Activated naive CD4-positive, alpha-beta T cell treated with anti-CD3 and anti-CD28 coated beads for 36 hours (primary cell): ENCODE measurements at places on chromosomes 3 and 15.

- no peak for DNase-seq
These were observed 296.6 kb downstream of the TLE3 start for GRCh38 chr15:69801144-69801543.

- no peak for DNase-seq
These were observed 52.8 kb downstream of the FAM43A start for GRCh38 chr3:194738254-194739093.

DNA sequence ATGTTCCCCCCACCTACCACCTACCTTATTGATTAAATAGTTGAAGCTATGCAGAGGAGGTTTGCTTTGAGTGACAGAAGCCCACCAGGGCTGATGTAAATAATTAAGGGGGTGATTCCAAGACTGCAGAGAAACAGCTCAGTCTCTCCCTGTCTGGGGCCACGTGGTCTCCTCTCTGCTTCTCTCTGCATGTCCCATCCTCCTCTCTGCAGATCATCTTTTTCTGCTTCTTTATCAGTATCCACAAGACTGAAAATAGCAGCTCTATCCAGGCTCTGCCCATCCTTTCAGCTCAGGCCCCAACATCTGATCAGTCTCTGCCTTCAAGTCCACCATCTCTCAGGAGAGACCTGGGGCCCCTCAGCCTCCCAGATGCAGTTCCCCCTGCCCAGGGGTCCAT lies 110.8 kb downstream of the ANP32A start:
- no peak for DNase-seq

DNA sequence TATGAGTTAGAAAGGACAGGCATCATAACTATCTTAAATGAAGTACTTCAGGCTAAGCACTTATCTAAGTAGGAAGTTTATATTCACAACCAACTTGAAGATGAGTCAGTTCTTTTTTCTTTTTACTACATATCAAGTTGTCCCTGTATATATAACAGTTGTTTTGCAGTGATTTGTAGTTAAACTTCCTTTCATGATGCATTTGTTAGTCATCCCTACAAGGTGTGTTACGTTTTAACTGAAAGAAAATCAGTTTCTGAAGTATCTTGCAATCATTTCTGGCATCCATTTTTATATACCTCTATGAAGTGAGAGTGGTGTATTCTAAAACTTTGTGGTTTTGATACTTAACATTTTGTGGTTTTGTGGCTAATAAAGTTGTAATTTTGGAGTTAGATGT lies 46.1 kb downstream of the ZFAND6 start:
- no peak for DNase-seq

DNA sequence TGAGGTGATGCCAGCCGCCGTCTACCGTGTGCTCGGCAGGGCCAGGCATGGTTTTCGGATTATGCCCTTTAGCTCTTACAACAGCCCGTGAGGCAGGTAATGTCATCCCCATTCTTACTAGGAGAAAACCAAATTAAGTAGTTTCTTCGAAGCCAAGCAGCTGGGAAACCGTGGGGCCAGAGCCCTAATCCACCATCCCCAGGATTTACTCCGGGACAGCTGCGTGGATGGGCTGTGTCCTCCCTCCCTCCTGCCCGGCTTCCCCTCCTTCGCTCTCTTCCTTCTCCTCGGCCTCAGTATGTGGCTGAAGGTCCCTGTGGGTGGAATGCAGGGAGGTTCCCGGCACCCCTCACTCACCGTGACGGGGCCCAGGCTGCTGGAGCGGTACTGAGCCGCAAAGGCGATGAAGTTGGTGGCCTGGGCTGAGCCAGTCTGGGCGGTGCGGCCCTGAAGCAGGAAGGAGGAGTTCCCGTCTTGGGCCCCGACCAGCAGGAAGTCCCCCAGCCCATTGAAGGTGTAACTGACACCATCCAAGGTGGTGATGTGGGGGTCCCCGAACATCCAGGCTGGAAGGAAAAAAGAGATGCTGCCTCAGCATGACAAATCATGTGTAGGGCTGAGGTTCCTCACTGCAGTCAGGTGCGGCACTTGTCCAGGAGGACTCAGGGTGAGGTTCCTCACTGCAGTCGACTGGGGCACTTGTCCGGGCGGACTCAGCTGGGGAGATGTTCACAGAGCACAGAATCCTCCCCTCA lies 42.5 kb downstream of the MUC20 start:
- no peak for DNase-seq

DNA sequence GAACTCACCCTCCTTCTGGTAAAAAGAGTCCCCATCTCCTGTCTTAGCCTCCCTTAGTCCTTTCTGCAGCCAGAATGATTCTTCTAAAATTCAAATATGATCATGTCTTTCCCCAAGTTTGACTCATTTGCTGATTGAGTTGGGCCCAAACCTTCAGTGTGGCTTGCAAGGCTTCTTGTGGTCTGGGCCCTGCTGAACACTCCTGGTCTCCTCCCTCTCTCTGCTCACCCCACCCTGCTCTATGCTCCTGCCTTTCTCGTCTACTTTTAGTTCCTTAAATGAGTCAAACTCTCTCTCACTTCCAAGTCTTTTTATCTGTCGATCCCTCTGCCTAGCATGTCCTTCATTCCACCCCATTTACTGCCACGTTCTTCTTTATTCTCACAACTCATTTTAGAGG lies 72.6 kb downstream of the CCR1 start:
- DNase-seq, result no peak

DNA sequence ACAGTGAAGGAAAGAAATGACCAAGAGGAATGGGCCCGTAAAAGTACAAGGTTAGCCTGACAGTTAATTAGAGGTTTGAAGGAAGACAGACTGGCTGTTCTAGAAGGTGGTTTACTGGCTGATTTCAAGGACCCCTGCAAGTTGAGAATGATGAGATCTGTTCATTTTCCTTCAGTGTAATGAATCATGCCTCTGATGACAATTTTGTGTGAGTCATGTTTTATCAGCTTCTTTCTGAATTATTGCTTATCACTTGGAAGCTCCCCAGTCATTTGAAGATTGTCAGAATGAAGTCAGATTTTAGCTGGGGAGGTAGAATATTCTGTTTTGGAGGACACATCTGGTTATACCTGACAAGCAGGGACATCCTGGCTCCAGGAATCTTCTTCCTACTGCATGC lies 50.6 kb downstream of the DRD3 start:
- no peak for DNase-seq

- DNase-seq, result no peak
These were observed 64.4 kb downstream of the SLMAP start for GRCh38 chr3:57820479-57820878.

- no peak for DNase-seq
These were observed 7.4 kb upstream of the PCOLCE2 start for GRCh38 chr3:142896201-142896755.

GRCh38 chr3:160722331-160722730 lies 33.7 kb upstream of the PPM1L start:
- DNase-seq, result no peak

DNA sequence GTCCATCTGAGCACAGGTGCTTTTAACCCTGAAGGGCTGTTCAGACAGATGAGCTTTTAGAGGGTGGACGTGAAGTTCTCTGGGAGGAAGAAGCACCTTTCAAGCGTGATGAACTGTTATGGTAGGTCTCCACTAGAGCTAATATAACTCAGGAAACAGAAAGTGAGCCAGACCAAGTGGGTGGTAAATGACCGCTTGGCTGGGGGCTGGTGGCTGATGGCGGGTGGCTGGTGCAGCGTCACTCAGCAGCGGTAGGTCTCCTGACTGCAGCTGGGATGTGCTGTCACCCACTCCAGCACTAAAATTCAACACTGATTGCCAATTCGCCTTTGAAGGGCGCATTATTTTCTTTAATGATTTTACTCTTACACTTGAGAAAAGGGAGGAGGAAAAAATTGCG lies 31.2 kb upstream of the LACTB start:
- DNase-seq, result no peak

- DNase-seq, result no peak
These were observed 943 bp upstream of the PCSK6 start for GRCh38 chr15:101490408-101490891.

DNA sequence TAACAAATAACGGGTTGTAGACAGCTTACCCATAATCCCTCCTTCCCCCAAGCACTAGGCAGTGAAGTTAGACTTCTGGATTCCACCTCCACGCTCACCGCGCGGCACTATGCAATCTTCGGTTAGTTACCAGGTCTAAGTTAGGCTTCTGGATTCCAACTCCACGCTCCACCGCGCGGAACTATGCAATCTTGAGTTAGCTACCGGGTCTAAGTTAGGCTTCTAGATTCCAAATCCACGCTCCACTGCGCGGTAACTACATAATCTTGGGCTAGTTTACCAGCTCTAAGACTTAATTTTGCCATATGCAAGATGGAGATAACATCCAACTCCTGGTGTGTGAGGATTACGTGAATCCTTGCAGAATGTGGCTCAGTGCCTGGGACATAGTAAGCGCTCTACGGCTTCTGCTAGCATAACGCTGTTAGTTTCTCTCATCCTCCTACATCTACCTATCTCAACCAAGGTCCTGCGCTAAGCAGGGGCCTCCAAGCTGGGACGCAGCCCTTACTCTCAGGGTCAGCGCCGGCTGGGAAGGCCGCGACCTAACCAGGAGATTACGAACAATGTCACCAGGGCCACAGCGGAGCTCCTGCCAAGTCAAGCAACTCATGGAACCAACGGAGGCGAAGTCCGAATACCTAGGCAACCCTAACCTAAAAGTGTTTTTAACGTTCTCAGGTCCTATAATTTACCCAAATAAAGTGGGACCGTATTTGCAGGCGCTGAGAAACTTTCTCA lies 497 bp upstream of the RPLP1 start:
- DNase-seq, result peak; percentile 39

DNA sequence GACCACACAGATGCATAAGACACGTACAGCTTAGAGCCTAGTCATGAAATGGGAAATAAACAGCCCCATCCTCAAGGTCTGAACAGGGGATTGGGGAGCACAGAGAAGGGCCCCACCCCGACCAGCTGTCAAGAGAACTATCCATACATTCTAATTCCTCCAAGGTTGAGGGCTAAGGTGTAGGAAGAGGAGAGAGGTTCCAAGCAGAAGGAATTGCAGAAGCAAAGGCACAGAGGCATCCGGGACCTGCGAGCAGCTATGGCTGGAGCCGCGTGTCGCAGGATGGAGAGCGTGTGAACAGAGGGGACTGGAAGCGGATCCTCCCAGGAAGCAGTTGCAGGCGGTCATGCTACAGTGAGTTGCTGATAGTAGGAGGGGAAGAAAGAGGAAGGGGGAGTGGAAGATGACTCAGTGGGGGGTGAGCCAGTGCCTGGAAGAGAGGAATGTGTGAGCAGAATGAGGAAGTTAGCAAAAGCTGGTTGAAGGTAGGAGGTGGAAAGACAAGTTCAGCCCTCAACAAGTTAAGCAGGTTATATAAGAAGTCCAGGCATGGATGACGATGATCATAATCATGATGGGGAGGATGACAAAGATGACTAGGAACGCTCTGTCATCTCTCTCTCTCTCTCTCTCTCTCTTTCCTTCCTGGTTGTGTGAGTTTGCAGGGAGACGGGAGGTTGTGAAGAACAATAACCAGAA lies 89.7 kb downstream of the LIPC start:
- no peak for DNase-seq

DNA sequence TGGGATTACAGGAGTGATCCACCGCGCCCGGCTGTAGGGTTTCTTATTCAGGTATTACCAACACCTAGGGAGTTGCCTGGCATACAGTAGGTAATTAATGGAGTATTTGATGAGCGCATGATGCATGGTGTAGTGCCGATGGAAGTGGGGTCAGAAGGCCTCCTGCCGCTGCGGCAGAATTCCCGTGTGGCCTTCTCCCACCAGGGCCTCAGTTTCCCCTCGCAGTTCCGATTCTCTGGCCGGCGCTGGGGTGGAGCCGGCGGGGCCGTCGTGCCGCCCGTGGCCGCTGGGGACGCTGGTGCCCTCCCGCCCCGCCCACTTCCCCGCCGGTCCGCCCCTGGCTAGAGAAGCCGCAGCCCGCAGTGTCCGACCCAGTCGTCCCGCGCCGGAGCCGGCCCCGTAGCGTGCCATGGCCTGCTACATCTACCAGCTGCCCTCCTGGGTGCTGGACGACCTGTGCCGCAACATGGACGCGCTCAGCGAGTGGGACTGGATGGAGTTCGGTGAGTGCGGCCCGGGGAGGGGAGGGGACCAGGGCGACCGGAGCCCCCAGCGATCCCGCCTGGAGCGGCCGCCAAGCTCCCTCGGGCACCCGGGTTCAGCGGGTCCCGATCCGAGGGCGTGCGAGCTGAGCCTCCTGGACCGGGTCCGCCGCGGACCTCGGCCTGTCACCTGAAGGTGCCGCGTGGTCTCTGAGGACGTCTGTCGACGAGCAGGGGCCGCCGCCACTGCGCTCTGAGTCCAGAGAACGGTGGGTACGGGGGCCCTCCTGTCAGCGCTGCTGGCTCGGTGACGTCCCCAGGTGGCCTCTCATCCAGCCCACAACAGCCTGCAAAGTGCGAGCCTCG lies at the start of gene IRAK2:
Gene IRAK2 (plus strand): TSS at position 374 of the 848 bp plus-strand sequence. CDS start 36 bp downstream, at position 410.
- DNase-seq, result peak; percentile 62

- no peak for DNase-seq
These were observed 44.5 kb downstream of the RHCG start for GRCh38 chr15:89451846-89452245.

- no peak for DNase-seq
These were observed 383.0 kb downstream of the ZBTB20 start for GRCh38 chr3:114764056-114764492.

DNA sequence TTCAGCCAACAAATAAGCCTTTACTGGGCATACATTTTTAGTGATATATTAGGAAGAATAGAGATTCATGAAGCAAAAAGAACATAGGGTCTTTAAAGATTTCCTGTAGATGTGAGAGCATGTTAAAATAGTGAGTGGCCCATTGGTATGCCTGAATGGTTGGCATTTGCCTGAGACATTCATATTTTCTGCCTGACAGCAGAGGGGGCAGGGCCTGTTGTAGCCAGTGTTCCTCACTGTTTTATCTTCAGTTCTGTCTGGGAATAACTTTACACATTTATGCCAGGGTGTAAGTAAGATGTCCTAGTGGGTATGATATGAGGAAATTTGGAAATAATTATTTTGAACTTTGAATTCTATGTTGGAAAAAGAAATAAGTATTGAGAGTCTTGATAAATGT lies 704.7 kb upstream of the ARPP21 start:
- no peak for DNase-seq

- no peak for DNase-seq
These were observed 91.9 kb downstream of the MB21D2 start for GRCh38 chr3:192825657-192826200.
